Coronary artery (tissue), 2 donors: ENCODE measurements at places on chromosomes 2 and 18.
A peak's percentile ranks its signal among the peaks of the same experiment; 100 is the strongest.

- peak; percentile 71 for DNase-seq
Observed at GRCh38 chr18:48946329-48946835, 4.4 kb downstream of the SMAD7 start.

GRCh38 chr2:204341887-204342276, 203.4 kb upstream of the PARD3B start:
- no peak for DNase-seq

DNA sequence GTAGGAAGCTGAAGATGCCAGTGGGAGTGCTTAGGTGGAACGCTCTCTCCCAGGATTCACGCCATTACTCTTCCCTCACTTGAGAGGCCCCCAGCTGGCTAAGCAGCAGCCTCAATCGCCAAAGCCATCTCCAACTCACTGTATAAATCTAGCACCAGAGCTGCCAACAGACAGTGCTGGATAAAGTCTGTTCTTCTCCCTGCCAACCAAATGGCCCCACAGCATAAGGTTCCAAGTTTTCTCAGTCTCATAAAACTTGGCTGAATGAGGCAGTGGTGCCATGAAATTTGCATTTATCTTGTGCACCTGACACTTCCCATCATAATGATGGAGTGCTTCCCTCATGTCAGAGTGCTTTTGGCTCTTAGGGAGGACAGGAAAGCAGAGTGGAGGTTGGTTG, 428.2 kb upstream of the ETAA1 start:
- DNase-seq, result no peak

GRCh38 chr2:112259509-112260294, 4.9 kb upstream of the ZC3H8 start:
- peak; percentile 88 for DNase-seq

- no peak for DNase-seq
Observed at GRCh38 chr18:45227001-45227742, 388.1 kb upstream of the SLC14A2 start.

- DNase-seq, result no peak
Observed at GRCh38 chr18:50928551-50928950, 39.3 kb upstream of the ELAC1 start.

DNA sequence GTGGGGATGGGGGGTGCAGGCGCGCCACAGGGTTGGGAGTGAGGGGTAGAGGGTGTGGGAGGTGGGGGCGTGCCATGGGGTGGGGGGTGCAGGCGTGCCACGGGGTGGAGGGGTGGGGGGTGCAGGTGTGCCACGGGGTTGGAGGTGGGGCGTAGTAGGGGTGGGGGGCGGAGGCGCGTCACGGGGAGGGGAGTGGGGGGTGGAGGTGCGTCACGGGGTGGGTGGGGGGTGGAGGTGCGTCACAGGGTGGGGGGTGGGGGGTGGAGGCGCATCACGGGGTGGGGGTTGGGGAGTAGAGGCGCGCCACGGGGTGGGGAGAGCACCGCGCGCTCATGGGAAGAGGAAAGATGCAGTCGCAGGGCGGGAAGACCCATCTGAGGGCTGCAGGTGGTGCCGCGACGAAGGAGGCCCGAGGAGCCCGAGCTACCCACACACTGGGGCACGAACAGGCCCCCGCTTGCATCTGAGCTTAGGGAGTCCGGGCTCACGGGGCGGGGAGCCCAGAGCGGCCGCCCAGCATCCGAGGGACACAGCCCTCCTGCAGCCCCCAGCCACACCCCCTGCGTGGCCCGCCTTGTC, 37.5 kb downstream of the SNED1 start:
- no peak for DNase-seq

DNA sequence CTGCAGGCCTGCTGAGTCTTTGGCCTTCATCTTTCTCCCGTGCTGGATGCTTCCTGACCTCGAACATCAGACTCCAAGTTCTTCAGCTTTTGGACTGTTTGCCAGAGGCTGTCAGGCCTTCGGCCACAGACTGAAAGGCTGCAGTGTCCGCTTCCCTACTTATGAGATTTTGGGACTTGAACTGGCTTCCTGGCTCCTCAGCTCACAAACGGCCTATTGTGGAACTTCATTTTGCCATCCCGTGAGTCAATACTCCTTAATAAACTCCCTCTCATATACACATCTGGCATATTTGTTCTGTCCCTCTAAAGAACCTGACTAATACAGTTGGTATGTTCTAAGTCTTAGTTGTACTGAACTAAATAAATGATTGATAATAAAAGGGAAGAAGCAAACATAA, 702.8 kb upstream of the LINC00305 start:
- no peak for DNase-seq
